Activated naive CD8-positive, alpha-beta T cell treated with anti-CD3 and anti-CD28 coated beads, Interleukin-2, amount 50 U/mL, for 16 hours (primary cell): ENCODE measurements at places on chromosomes 2 and 18.

- DNase-seq = no peak
Measured at GRCh38 chr2:114534116-114535084, 92.0 kb downstream of the DPP10 start.

DNA sequence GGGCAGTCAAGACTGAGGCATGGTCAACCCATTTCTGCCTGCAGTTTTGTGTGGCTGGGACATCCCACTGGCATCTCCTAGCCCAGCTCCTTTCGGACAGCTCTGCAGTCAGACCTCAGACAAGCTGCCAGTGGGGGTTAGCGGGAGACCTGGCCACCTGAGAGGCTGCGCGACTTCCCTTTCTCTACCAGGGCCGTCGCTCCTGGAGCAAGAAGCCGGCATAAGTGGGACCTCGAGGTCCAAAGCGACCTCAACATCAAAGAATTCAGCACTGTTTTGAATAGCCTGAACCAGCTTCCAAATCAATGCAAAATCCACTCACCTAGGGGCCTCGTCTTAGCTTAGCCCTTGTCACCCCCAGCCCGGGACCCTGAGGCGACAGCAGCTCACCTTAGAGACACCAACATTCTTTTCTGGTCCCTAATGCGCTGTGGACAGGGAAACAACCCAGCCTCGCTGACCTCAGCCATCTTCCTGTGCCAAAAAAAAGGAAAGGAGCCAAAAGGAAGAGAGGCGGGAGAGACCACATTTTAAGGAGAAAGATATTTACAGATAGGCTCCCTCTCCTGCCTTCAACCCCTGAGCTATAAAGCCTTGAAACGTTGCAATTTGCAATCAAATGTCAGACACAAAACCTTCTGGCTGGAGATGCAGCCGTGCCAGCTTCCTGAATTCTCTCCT is 81.2 kb downstream of the GFPT1 start:
- DNase-seq = no peak

DNA sequence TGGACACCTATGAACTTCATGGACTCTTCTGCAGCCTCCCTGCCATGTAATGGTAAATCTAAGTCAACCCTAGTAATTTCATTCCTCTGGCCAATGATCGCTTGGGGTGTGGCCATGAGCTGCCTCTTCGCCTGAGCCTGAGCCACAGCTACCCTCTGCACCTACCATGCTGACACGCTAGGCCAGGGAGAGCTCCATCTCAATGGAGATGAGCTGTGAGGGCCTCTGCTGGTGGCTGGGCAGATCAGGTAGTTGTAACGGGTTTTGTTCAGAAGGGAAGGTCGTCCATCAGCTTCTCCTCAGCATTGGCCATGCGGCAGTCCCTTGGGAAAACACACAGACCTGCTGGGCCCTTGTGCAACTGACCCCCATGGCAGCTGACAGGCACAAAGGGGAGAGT is 24.4 kb downstream of the MPHOSPH10 start:
- no peak for DNase-seq

DNA sequence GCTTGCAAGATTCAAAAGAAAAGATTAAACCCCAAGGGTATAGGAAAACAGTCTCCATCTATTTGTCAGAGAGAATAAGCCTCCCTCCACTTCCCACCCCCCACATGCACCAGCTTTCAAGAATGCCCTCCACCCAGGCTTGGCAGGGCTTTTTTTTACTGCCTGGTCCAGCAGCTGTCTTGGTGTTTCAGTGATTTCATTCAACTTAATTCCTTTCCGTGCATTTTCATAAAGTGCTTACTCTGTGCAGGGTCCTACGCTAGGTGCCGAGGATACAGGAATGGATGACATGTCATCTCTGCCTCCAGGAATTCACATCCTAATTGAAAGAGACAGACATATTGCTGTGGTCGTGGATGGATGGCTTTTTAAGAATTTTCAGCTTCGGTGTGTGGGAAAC is 117.9 kb downstream of the LRATD1 start:
- no peak for DNase-seq

GRCh38 chr18:3653263-3653850 is 203.4 kb downstream of the TGIF1 start:
- no peak for DNase-seq

- no peak for DNase-seq
Measured at GRCh38 chr2:229888031-229888430, 33.8 kb downstream of the TRIP12 start.

GRCh38 chr2:23019476-23019875 is 365.5 kb upstream of the KLHL29 start:
- DNase-seq = no peak

DNA sequence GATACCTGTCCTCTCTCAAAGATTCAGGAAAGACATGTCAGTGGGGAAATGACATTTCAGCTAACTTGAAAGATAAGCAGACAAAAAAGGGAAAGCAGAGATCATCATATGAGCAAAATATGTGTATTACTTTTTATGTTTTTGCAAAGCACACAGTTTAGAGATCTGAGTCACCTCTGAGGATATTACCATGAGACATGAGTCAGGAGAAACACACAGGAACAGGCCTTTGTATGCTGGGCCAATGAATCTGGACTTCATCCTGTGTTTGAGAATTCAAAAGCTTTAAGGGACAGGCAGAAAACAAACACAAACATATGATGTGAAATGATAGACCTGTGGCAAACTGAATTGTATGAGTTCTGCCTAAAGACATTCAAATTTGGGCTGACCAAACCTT is 306.0 kb upstream of the EPC2 start:
- DNase-seq = no peak

- no peak for DNase-seq
Measured at GRCh38 chr2:151051574-151052220, 210.0 kb downstream of the RBM43 start.

- DNase-seq = no peak
Measured at GRCh38 chr2:71181316-71181715, 45.6 kb downstream of the PAIP2B start.

DNA sequence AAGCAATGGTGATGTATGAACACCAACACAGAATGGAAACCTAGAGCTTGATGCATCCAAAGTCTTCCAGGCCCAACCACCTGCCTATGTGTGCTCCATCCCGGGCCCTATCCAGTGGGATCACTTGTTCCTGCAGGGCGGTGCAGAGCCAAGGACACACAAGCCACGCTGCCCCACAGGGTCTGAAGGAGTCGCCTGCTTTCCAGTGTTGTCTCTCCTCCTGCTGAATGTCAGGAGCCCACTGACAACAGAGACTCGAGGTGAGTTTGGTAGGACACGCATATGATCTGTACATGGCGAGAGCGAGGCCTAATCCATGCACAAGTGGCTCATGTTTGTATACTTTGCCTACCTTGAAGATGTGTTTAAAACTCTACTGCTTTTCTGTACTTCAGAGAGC is 70.9 kb upstream of the FHL2 start:
- DNase-seq = no peak

- DNase-seq = no peak
Measured at GRCh38 chr2:58967736-58968135, 726.6 kb upstream of the FANCL start.

GRCh38 chr18:74790451-74790850 is 192.8 kb downstream of the ZNF407 start:
- no peak for DNase-seq

- no peak for DNase-seq
Measured at GRCh38 chr2:175630280-175631244, 371.5 kb downstream of the LNPK start.

DNA sequence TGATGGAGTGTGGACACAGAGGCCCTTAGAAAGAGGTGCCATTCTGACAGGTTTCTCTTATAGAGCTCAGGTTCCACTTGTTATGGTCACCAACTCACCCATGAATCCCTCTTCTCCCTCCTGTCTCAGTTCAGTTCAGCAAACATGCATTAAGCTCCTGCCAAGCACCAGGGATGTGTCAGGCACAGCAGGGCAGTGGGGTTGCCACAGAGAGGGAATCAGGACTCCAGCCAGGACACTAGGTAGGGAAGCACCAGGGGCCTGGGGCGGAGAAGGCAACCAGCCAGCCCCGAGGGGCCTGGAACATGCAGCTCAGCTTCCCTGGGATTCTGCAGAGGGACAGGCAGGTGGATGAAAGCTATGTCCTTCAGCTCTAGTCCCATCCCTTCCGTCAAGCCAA is 44.6 kb downstream of the TOGARAM2 start:
- DNase-seq = no peak

DNA sequence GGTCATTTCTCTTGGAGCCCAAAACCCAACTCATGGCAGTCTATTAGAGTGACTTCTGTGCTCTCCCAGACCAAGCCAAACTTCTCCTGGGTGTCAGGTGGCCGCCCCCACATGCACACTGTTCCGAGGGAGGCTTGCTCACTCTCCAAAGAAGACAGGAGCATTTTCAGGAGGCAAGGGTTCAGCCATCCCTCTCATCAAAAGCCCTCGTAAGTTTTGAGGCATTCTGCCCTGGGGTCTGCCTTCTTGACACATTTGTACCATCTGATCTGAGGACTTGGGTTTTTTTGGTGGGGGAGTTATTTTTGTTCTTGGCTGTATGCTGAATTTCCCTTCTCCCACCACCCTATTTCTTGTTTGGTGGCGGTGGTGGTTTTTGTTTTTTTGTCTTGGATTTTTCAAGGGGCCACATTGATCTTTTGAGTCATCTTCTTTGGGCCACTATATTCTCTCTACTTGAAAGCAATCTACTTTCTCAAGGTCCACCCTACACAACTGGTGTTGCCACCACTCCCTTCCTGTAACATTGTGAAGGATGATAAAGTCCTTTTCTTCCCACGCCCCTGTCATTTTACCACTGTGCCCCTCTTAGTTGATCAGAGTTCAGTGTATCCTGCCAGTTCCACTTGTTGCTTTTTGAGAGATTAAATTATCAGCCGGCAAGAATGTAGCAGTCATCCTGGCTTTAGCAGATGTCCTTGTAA is 255.8 kb downstream of the CYP26B1 start:
- DNase-seq = no peak

DNA sequence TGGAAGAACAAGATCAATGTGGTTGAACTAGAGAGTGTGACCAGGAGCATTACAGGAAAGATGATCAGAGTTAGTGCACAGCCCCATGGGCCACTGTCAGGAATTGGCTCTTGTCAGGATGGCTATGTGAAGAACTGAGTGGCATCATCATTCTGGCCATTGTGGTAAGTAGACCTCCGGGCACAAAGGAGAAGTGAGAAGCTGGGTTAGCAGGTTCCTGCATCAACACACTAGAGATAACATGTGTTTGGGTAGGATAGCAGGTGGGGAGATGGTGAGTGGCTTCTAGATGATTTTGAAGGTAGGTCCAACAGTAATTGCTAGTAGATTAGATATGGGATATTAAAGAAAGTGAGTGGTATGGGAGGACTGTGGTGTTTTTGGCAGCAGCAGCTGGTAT is 408.2 kb downstream of the TSN start:
- DNase-seq = no peak

GRCh38 chr2:134507697-134508096 is 211.1 kb downstream of the TMEM163 start:
- DNase-seq = no peak

DNA sequence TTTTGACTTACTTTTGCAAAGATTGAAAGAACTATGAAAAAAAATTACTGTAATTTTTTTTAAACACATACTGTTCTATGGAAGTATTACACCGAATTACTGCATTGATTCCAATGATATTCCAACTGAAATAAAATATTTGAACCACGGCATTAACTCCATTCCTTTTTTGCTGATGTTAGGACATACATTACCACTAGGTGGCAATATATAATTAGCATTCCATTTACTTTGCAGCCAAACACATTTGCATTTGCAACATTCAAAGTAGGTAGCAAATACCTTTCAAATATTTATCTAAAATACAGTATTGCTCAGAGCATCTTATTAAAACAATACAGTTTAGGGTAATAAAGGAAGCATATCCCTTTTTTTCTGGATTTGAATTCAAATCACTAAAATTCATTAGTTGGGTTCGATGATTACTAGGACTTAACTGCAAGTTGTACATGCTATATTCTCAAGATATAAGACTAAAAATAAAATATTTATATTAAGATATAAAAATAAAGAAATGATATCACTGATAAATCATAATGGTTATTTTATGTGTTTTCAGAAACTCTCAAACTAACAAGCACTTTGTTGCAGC is 31.3 kb downstream of the LANCL1 start:
- no peak for DNase-seq

- no peak for DNase-seq
Measured at GRCh38 chr2:32166115-32166574, 481 bp downstream of the SLC30A6 start.

DNA sequence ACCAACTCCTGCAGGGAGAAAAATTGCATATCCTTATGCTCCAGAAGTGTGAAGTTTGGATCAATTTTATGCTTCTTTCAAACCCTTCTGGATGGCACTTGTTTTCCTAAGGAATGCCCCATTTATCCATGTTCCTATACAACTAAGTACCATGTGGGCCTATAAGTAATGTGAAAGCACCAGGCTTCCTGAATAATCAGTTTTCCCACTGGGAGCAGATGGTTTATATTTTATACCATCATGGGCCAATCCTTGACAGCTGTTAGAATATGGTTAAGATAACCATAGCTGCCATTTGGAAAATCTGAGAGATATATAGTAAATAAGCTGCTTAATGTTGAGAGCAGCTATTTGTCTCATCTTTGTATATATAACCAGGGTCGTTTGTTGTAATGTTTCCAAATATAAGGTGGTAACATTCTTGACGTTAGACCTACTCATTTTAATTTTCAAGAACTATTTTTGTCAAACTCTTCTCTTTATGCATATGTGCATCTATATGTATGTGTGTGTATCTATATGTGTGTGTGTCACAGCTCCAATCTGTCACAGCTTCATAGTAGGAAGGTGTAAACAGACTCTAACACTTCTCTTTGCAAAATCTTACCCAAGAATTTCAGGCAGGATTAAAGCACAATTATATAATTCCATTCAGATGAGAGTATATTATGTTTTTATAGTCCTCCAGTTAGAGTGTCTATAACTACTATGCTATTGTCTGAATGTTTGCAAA is 458.7 kb upstream of the GCFC2 start:
- DNase-seq = no peak

GRCh38 chr2:207370646-207371045 is 159.1 kb upstream of the CREB1 start:
- DNase-seq = no peak

DNA sequence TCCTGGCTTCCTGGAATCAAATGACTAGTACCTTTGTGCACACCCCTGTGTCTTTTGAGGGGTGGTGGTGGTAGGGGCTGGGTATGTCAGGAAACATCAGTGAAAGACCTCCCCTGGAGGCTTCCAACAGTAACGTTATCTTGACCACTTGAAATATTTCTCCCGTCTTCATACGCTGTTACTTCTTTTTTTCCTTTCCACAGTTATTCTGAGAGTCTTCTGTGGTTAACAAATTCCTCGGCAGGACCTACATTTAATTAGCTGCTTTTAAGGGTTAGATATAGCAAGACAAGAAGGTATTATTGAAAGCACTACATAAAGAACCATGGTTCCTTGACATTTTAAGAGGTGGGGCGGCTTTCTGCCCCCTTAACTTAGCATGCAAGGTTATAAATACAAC is 34.6 kb downstream of the UGP2 start:
- DNase-seq = no peak

DNA sequence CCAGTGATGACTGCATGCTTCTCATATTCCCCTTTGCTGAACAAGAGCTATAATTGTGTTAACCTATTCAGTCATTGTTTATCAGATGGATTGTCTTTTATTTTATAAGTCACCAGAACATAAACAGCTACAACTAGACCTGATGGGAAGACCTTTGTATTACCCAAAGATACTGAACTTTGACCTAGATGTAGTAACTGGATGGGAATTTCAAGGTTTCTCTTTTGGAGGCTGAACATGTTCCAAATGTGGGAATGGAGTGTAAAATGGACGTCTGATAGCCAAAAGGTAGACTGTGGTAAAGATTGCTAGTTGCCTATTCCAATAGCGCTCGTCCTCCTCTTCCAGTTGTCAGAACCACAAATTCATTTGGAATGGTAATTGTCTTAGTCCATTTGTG is 56.4 kb upstream of the ST3GAL5 start:
- no peak for DNase-seq

GRCh38 chr2:119592436-119592835 is 48.2 kb downstream of the CFAP221 start:
- no peak for DNase-seq
